Kidney (tissue), 22 donors: ENCODE measurements at places on chromosomes 4 and X. TPM values are rescaled to one million over a fixed set of nuclear protein-coding genes. Genes with fewer than 3 reads are reported as not detected.

Gene CHRDL1
- polyA plus RNA-seq: 18.3 TPM

Gene CCNA2
- 0.71 TPM for polyA plus RNA-seq

Gene MAGEA2B
- polyA plus RNA-seq: not detected

Gene PSAPL1
- not detected for polyA plus RNA-seq

- no peaks in the 10 kb centered on the region for H3K27me3 ChIP-seq
- no peak overlapping the region for H3K27ac ChIP-seq
- H3K4me1 ChIP-seq: no peaks in the 10 kb centered on the region
- no peak for DNase-seq
- H3K4me3 ChIP-seq: no peak overlapping the region
- H3K36me3 ChIP-seq: no peaks in the 10 kb centered on the region
Observed at GRCh38 chr4:139872274-139872673, 206.7 kb downstream of the MGST2 start.

GRCh38 chr4:147326591-147326990 lies 154.3 kb upstream of the EDNRA start:
- no peak overlapping the region for H3K4me3 ChIP-seq
- H3K27ac ChIP-seq: no peak overlapping the region
- no peaks in the 10 kb centered on the region for H3K36me3 ChIP-seq
- no peaks in the 10 kb centered on the region for H3K27me3 ChIP-seq

- no peaks in the 10 kb centered on the region for H3K4me1 ChIP-seq
- no peaks in the 10 kb centered on the region for H3K36me3 ChIP-seq
- no peak for DNase-seq
- H3K27me3 ChIP-seq: no peaks in the 10 kb centered on the region
Observed at GRCh38 chrX:49958727-49959485, 36.5 kb downstream of the CLCN5 start.

DNA sequence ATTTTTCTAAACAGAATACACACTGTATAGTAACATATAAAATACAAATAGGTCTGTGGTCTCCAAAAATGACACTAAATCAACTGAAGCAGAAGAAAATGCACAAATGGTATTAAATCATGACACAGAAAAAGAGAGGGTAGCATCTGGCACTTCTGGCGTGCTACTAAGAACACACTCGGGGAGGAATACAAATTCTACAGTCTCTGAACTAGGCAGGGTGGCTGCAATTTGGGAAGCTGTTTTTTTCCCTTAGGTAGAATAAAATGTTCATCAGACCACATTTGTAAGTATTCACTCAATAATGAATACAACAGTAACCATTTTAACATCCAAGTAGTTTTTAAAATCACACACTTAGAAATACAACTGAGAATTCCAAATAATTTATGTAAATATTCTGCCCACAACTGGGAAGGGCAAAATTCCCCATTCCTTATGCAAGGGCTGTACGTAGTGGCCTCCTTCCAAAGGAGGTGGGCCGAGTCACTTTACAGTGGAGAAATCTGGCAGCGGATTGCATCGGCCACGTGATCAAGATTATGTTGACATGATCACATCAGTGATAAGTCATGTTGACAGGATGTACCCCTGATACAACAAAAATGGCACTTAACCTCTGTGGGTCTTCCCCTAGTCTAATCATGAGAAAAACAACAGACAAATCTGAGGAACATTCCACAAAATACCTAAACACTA lies 101.1 kb downstream of the TSPAN5 start:
- H3K27ac ChIP-seq: no peak overlapping the region
- no peaks in the 10 kb centered on the region for H3K4me1 ChIP-seq
- no peak overlapping the region for H3K4me3 ChIP-seq
- no peak for DNase-seq
- no peaks in the 10 kb centered on the region for H3K36me3 ChIP-seq

- no peaks in the 10 kb centered on the region for H3K36me3 ChIP-seq
- DNase-seq: no peak
- no peaks in the 10 kb centered on the region for H3K27me3 ChIP-seq
Observed at GRCh38 chr4:53602390-53602789, 11.1 kb upstream of the LNX1 start.

DNA sequence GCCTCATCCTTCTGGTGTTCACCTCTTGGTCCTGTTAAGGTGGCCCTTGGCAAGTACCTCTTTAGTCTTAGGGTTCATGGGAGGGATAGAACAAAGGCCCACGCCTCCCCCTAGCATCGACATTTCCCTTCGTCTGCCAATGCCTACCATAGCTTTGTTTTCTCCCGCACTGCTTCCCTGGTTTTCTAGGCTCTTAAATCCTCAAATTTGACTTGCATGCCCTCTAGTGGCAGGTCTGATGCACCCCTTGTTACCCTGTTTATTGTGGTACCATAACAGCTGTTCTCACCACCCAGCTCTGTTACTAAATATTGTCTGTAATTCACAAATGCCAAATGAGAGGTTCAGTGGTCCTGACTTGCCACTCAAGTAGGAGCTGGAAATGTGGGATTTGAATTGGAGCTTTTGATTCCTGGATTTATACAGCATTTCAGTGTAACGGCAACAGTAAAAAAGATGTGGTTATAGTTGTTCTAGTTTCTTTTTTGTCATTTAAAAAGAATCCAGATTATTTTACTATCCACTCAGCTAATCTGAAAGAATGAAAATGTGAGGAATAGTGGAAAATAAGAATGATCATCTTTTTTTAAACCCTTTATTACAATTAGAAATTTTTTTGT lies 100.1 kb downstream of the REPS2 start:
- DNase-seq: peak; percentile 83
- no peak overlapping the region for H3K27ac ChIP-seq
- no peaks in the 10 kb centered on the region for H3K36me3 ChIP-seq
- H3K4me3 ChIP-seq: no peak overlapping the region

DNA sequence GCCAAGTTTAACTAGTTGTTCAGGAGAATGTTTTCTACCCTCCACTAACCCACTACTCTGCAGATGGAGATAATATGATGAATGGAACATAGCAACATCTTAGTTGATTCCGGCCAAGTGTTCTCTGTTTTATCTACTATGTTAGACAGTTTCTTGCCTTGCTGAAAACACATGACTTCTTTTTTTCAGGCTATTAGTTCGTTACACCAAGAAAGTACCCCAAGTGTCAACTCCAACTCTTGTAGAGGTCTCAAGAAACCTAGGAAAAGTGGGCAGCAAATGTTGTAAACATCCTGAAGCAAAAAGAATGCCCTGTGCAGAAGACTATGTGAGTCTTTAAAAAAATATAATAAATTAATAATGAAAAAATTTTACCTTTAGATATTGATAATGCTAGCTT lies 13.3 kb downstream of the ALB start:
- no peak overlapping the region for H3K4me3 ChIP-seq
- H3K4me1 ChIP-seq: no peaks in the 10 kb centered on the region
- no peaks in the 10 kb centered on the region for H3K27me3 ChIP-seq
- no peaks in the 10 kb centered on the region for H3K36me3 ChIP-seq
- H3K27ac ChIP-seq: no peak overlapping the region
- DNase-seq: no peak

GRCh38 chr4:173698557-173699262 lies 168.7 kb upstream of the HAND2 start:
- H3K27ac ChIP-seq: no peak overlapping the region
- H3K4me3 ChIP-seq: no peak overlapping the region
- no peaks in the 10 kb centered on the region for H3K36me3 ChIP-seq
- no peaks in the 10 kb centered on the region for H3K4me1 ChIP-seq

GRCh38 chr4:771464-771863 lies 54.5 kb downstream of the CPLX1 start:
- no peak overlapping the region for H3K4me3 ChIP-seq
- no peak overlapping the region for H3K27ac ChIP-seq
- DNase-seq: no peak

DNA sequence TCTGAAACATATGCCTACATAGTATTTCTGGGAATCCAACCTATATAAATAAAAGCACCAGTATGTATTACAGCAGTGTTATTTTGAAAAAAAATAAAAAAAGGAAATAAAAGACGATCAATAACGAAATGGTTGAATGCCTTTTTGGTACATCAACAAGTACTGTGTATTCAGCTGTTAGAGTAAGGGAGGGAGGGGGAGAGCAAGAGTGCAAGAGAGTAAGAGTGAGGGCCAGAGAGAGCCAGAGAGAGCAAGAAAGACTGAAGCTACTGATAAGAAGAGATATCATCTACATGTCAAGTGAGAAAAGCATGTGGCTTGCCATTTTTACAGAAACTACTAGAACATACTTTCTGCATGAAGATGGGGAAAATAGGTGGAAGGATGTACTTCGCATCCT lies 1.8 kb downstream of the SPIN4 start:
- DNase-seq: no peak
- H3K27ac ChIP-seq: no peak overlapping the region
- peak overlapping the region; percentile 70 for H3K4me3 ChIP-seq
- H3K36me3 ChIP-seq: no peaks in the 10 kb centered on the region
